ENCODE measurements at places on chromosomes 16 and 17. TPM values are rescaled to one million over a fixed set of nuclear protein-coding genes. Genes with fewer than 3 reads are reported as not detected.

The DDX28 gene
- 7.5 TPM for total RNA-seq

The CDH11 gene
- 70.0 TPM for total RNA-seq

The SYCE1L gene
- total RNA-seq: 0.48 TPM

GRCh38 chr17:199191-199604 is 17.7 kb upstream of the DOC2B start:
- H3K4me1 ChIP-seq: no peaks in the 10 kb centered on the region
- H3K4me3 ChIP-seq: no peak overlapping the region
- H3K36me3 ChIP-seq: no peaks in the 10 kb centered on the region

- H3K36me3 ChIP-seq: no peaks in the 10 kb centered on the region
- H3K4me3 ChIP-seq: no peak overlapping the region
- H3K27me3 ChIP-seq: no peaks in the 10 kb centered on the region
- H3K4me1 ChIP-seq: no peaks in the 10 kb centered on the region
These were observed 1.5 kb upstream of the GFAP start for GRCh38 chr17:44916781-44917241.

The PRSS21 gene
- total RNA-seq: 4.9 TPM

GRCh38 chr17:51362811-51363585 is 102.7 kb downstream of the UTP18 start:
- DNase-seq: no peak
- H3K27ac ChIP-seq: no peak overlapping the region
- no peaks in the 10 kb centered on the region for H3K4me1 ChIP-seq
- no peak overlapping the region for H3K4me3 ChIP-seq
